ENCODE measurements at places on chromosomes 12 and 14.

DNA sequence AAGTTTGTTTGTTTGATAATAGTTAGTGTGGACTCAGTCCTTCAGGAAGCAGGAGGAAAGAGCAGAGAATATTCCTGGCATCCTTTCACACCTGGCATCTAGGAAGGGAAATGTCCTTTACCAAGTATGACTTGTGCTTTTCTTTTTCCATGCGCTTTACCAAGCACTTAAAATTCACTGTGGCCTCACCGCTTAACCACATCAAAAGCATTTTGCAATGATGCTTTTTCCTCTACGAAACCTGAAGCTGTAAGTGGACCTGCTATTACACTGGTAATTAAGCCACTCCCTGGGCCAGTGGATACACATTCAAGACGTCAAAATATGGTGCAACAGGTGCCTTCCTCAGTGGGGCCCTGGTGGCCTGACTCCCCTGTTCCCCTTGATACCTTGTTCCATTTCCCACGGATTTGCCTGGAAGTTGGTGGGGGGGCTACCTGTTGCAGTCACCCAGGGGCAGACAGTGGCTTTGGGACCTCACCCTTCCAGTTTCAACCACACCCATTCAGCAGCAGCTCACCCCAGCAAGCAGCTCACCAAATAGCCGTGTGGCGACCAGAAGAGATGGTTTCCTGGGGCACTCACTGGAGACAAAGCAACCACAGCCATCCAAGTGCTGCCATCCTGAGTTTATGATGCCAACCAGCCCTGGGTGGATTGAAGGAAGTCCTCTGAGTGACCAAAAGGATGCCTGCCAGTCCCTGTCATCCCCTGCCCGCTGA, 14.2 kb upstream of the FZD10 start:
- no peak for DNase-seq

GRCh38 chr14:71931492-71932228, 569 bp upstream of the RGS6 start:
- DNase-seq: no peak

- DNase-seq: no peak
These were observed 3.9 kb downstream of the HOXC5 start for GRCh38 chr12:54036620-54037359.

DNA sequence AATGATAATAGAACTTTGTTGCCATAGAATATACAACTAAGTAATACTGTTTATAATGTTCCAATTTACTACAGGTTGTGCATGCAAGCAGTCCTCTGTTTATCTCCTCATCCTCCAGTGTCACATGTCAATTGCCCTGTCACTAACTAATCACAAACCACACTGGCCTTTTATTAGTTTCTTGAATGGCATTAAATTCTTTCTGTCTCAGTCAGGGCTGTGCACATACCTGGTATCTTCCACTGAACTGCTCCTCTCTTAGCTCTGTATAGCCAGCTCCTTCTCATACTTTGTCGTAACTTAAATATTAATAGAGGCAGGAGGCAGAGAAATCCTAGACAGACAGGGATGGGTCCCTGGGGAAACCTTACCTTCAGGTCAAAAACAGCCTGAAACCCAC, 24.0 kb downstream of the GABARAPL1 start:
- DNase-seq: no peak

GRCh38 chr12:116171549-116171948, 105.9 kb downstream of the MED13L start:
- no peak for DNase-seq

DNA sequence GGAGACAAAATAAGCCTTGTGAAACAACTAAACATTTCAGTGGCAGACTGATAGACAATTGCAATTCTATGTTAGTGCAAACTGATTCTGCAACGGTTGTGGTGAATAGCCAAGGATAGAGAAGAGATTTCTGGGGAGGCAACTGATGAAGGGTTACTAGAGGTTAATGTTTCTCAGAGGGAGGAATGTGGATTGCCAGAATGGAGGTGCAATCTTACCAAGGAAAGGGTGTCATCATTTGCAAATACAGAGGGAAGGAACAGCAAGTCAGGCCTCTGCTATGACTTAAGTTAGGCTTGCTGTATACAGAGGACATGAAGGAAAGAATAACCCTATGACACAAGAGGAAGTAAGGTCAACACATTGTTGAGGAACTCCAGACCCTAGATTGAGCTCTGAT, 35.8 kb downstream of the CCDC175 start:
- DNase-seq: no peak

GRCh38 chr12:5088586-5089264, 45.0 kb downstream of the KCNA5 start:
- DNase-seq: no peak

DNA sequence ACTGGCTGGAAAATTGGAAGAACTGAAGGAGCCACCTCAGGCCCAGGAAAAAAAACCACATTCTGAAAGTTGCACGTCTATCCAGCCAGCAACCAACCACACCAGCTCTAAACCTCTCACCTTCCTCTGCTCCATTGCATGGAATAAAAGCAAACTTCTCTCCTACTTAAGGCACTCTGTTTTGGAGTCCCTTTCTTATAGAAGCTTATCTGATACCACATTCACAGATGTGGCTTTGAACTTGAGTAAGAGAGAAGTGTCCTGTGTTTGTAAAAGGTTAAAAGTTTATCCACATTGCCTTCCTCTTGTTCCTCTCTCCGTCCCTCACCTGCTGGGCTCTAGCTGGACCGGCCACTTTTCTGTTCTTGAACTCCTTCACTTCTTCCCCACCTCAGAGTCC, 99.6 kb upstream of the PLXNC1 start:
- DNase-seq: no peak

GRCh38 chr14:60327447-60328331, 78.7 kb downstream of the PPM1A start:
- no peak for DNase-seq

DNA sequence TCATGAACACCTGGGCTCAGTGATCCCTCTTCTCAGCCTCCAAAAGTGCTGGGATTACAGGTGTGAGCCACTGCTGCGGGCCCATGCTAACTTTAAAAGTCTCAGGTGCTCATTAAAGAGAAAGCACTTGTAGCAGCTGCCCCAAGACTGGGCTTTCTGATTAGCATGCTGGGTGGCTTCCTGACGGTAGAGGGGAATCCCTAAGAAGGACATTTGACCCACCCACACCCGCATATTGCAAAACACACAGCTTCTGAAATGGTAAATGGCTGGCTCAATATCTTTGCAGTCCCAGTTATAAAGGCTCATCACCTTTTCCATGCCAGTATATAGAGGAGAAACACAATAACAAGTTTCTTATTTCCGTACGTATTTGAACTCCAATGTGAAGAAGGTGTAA, 19.3 kb upstream of the BICD1 start:
- DNase-seq: no peak

DNA sequence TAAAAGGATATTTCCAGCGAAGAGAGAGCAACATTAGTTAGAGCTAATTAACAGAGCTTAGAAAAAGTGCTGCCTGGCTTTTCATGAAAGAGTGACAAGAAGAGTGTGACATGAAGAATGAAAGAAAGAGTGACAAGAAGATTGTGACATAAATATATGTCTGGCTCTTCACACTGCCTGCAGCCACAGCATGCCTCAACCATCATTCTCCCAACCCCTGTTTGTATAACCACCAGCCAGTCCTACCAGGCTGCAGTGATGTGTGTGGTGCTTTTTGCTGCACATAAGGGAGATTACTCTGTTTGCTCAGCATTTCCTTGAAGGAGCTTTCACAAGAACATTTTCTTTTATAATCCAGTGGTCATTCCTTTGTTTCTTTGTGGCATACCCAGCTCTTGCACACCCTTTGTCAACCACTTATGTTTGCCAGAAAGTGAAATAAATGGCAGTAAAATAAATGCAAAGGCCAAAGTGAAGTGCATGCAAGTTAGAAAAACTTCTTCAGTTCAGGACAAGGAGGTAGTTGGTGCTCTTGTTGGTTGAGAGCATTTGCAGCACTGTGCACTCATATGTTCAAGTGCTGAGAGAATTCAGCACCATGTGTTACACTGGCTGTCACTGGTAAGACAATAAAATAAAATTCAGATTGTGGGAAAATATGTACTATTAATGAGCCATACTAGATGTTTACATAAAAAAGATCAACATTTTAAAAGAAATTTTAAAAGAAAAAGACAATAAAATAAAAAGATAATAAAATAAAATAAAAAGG, 50.6 kb downstream of the KIF21A start:
- no peak for DNase-seq

- DNase-seq: no peak
These were observed 5.8 kb downstream of the MARK3 start for GRCh38 chr14:103391048-103391447.

GRCh38 chr12:63093711-63094110, 57.3 kb downstream of the AVPR1A start:
- no peak for DNase-seq

DNA sequence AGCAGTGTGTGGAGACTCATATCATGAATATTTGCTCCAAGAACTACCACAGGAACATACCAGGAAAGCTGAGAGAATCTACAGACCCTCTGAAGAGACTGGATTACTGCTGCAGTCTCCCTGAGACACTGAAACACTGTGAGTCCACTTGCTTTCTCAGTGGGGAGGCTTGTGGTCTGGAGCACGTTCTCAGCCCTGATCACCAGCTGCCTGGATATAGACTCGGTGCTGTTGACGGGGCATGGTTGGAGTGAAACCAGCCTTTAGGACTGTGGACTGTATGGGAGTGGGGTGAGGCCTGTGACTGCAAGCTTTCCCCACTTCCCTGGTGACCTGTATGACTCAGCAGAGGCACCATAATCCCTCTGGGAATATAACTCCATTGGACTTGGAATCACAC, 525.8 kb upstream of the FBXO33 start:
- no peak for DNase-seq

- no peak for DNase-seq
These were observed 3.7 kb upstream of the KRT3 start for GRCh38 chr12:52799505-52800211.

GRCh38 chr14:92475451-92476187, 38.0 kb upstream of the RIN3 start:
- DNase-seq: peak; percentile 90

DNA sequence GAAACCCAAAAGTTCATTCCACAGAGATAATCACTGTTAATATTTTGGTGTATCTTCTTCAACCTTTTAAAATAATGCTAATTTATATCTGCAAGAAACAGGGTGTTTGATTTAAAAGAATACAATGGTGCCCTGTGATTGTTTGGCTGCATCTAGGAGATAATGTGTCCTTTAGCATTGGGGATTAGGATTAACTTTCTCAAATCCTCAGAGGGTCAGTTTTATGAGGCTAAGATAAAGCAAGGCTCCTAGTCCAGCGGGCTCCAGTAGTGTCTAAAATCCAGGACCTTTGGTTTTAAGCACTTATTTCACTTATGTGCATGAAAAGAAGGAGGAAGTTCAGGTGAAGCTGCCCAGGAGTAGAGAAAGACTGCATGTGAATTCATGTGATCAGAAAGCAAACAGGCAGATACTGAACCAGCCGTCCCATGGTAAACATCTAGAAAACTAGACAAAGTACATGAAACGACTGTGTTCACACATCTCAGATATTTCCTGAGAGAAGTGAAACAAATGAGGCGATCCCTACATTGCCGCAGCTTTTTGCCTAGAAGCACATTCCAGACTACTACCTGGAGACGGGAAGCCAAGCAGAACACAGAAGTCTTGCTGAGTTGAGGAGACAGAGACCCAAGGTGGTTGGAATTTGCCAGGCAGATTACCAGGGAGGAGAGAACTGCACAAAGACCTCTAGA, 129.1 kb upstream of the MAX start:
- DNase-seq: no peak

DNA sequence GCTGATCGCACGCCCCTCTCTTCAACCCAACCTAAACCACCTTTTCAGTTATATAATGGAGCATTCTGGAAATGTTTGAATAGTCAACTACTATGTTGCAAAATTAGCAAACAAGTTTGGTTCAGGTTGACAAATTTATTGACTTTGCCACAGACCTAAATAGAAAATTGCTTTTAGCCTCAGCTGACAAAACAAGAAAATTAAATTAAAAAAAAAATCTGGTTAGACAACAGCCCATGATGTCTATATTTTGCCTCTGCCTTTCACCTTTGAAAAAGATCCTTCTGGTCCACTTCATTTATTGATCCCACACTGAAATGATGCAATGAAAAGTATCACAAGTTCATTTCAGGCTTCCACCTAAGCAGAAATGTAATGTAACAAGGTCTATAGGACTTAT, 17.5 kb downstream of the SLC38A4 start:
- no peak for DNase-seq

DNA sequence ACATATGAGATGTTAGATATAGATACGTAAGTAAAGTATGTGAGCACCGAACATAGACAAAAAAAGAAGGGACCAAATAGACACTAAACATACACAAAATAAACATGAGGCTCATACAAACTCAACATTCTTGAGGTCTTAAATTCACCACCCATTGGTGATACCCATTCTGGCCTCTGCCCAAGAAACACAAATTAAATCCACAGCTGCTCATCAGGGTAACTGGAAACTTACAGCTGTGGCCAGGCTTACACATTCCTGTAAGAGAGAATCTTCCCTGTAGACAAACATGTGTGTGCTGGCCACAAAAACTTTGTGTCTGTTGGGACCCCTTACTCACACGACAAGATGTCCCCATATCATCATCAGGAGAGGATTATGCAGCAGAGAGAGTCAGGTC, 22.4 kb downstream of the MAGOHB start:
- no peak for DNase-seq

DNA sequence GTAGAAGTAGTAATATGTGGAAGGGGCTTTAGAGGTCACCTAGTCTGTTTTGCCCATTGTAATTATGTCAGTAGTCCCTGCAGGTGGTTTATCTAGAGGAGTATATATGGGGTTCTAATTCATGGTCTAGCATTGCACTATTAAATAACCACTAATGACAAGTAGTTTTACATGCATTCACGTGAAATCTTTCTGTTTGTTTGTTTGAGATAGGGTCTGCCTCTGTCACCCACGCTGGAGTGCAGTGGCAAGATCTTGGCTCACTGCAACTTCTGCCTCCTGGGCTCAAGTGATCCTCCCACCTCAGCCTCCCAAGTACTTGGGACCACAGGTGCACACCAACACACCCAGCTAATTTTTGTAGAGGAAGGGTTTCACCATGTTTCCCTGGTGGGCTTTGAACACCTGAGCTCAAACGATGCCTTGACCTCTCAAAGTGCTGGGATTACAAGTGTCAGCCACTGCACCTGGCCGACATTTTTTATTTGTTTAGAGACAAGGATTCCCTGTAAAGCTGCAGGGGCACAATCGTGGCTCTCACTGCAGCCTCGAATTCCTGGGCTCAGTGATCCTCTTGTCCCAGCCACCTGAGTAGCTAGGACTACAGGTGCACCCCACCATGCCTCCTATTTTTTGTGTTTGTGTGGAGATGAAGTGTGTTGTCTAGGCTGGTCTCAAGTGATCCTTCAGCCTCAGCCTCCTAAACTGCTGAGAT, 12.0 kb upstream of the PSEN1 start:
- DNase-seq: no peak

GRCh38 chr12:128763395-128763794, 60.4 kb downstream of the SLC15A4 start:
- DNase-seq: no peak

GRCh38 chr12:104163631-104164030, 25.6 kb upstream of the NFYB start:
- no peak for DNase-seq

GRCh38 chr12:78087363-78087675, 256.6 kb downstream of the NAV3 start:
- DNase-seq: no peak
